ENCODE measurements at places on chromosomes 4 and X. TPM values are rescaled to one million over a fixed set of nuclear protein-coding genes. Genes with fewer than 3 reads are reported as not detected.

GRCh38 chr4:40238700-40239548, 42.1 kb downstream of the RHOH start:
- DNase-seq, result no peak
- no peaks in the 10 kb centered on the region for H3K36me3 ChIP-seq
- H3K27ac ChIP-seq, result no peak overlapping the region
- H3K4me1 ChIP-seq, result no peaks in the 10 kb centered on the region

METTL14 gene
- total RNA-seq, result 27.0 TPM

DNA sequence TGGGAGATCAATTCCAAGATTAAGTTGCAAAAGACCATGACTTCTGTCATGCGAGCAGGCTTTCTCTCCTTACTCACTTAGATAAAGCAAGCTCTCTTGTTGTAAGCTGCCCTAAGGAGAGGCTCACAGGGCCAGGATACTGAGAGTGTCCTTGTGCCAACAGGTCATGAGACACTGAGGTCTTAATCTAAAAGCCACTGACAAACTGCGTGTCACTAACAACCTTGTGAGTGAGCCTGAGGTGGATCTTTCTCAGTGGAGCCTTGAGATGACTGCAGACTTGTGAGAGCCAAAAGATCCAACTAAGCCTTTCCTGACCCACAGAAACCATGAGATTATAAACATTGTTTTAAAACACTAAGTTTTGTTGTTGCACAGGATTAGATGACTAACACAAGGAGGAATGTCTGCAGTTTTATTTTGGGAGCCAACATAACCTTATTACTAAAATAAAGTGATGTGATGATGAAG, 170.5 kb downstream of the SLC39A8 start:
- no peaks in the 10 kb centered on the region for H3K27me3 ChIP-seq
- peak; percentile 85 for DNase-seq
- H3K4me3 ChIP-seq, result no peak overlapping the region
- H3K36me3 ChIP-seq, result no peaks in the 10 kb centered on the region
- H3K4me1 ChIP-seq, result peaks cover 11% of the 10 kb centered on the region
- H3K27ac ChIP-seq, result peak overlapping the region; percentile 24

ABHD18 gene
- 6.9 TPM for total RNA-seq

Measured in SJSA1 (cell line).